ENCODE measurements at places on chromosomes 3 and 15.

GRCh38 chr15:28890711-28891495, 5.1 kb downstream of the APBA2 start:
- DNase-seq, result no peak

GRCh38 chr3:7266551-7266950, 405.6 kb downstream of the GRM7 start:
- peak; percentile 56 for DNase-seq

DNA sequence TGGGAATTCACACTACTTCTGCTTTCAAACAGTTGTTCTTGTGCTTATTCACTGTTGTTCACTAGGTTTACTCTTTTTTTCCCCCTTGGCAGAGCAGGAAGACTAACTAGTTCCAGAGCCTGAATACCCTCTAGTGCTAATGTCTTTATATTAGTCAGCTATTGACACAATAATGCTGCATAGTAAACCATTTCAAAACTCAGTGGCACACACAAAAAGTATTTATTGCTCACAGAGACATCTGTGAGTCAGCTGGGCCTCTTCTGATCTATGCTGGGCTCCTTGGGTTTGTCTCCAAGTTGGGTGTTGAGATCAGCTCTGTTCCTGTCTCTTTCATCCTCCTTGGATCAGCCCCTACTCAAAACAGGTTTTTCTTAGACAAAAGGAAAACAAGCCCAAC, 51.1 kb downstream of the RSRC1 start:
- DNase-seq, result no peak

DNA sequence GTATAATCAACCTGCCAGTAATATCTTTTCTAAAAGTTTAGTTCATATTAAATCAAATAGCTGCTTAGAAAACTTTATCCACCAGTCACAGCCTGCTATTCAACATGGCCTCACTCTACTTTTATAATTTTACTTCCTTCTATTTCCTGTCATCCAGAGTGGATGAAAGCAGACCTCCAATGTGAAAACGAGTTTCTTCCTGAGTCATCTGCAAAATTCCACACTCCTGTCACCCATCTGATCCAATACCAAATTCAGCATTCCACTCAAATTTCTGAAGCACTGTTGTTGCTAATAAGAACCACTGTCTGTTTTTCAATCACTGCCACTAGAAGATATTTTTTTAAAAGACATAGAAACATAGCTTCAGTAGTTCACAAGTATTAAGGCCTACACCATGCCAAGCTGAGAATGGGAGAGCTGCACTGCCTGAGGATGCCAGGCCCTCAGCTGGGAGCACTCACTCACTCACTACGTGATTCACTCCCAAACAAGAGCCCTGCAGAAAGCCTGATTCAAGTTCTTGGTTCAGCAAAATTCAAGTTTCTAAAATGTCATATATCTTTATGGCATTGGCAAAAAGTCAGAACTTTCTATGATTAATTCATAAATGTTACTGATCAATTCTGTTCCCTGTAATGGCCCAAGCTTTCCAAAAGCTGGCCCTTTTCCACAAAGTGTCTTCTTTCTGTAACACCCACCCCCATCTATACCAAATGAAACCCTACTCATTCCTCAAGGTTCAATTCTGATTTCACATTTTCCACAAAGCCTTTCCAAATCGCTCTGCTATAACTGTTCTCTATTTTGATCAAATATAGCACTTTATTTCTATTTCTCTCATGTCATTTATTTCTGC, 82.9 kb downstream of the FSIP1 start:
- DNase-seq, result peak; percentile 39

GRCh38 chr3:184918750-184919149, 106.8 kb downstream of the VPS8 start:
- DNase-seq, result no peak

DNA sequence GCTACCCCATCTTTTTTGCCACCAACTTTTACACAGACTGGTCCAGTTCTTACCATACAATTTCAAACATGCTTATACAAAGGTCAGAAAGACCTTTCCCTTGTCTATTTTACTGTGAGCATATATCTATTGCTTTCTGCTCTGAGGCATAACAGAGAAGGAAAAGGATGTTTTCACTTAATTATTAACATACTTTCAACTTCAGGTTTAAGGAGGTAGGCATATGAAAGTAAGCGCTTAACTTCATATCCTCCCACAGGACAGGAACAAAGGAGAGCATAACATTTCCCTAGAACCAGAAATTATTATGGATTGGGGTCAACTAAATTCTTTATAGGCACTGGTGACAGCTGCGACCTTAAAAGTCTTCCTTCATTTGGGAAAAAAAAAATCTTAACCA, 1.1 kb downstream of the MYEF2 start:
- DNase-seq, result peak; percentile 3

- no peak for DNase-seq
These were observed 1187.1 kb downstream of the ROBO1 start for GRCh38 chr3:78580681-78581080.

DNA sequence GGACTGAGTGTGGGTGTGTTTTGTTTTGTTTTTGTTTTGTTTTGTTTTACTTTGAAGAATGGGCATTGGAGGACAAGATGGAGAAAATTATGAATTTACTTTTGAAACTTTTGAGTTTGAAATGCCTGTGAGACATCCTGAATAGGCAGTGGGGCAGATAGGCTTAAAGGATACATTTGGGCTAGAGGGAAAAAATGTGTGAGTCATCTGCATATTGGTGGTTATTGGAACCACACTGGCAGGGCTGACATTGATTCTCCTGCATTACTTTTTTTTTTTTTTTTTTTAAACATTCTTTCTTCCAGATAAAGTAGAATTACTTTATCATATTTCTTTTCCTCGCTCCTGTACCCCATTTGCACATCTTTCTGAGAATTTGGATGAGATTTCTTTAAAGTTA, 56.1 kb downstream of the CALML4 start:
- DNase-seq, result no peak

DNA sequence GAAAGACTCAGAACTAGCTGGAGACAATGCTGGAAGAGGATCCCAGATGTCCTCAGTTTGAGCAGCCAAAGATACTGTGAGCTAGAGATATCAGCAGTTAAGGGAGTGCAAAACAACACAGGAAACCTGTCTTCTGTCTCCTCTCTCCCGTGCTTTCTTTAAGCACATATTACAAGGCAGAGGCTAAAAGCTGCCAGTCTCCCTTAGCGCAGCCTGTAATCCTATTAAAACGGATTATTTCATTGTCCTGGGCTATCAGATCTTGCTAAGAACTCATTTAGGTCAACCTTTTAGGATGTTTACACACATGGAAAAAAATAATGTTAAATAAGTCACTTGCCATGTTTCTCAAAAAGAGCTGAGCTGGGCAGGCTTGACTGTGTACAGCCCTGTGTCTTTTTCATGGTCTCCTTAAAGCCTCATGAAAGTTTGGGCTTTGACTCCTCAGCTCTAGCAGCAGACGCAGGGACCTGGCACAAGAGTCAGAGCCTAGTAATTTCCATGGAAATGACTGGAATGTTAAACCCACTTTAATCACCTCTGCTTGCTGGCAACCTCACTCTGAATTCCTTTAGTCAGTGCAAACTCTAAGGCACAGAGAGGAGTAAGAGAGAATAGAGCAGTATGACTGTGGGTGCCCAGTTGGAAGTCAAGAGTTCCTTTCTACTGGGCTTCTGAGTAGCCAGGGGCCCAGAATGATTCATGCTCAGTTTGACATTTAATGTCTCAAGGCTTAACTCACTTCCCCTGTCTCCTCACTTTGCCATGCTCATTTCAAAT, 491.9 kb downstream of the NTRK3 start:
- no peak for DNase-seq

DNA sequence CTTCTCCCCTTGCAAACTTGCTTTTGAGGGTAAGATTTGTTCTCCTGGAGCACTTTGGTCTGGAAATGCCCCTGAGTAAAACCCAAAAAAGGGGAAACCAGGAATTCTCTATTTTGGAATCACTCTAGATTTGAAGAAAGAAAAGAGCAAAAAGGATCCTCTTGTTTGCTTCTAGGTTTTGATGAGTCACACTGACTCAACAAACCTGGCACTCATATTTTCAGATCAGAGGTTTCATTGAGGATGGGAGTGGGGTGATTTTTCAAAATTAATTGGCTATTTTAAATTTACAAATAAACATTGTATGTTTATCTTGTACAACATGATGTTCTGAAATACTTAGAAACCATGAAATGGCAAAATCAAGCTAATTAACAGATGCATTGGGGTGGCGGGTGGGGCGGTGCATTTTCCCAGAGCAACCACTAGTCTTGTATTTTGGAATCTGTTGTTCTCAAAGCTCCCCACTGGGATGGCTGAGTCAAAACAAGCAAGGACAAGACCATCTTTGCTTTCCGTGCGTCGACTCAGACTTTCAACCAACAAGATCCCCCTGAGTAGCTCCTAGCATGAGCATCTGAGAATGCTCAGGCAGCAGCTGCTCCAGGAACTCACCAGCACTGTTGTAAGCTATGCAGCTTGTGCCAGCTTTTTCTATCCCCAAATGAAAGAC, 451.4 kb downstream of the WDR72 start:
- no peak for DNase-seq

- DNase-seq, result no peak
These were observed 70.6 kb downstream of the MORC1 start for GRCh38 chr3:109047366-109047765.

- DNase-seq, result no peak
These were observed 419.5 kb upstream of the PROK2 start for GRCh38 chr3:72204452-72204851.

- DNase-seq, result no peak
These were observed 17.3 kb downstream of the ATOSA start for GRCh38 chr15:52661909-52662308.

DNA sequence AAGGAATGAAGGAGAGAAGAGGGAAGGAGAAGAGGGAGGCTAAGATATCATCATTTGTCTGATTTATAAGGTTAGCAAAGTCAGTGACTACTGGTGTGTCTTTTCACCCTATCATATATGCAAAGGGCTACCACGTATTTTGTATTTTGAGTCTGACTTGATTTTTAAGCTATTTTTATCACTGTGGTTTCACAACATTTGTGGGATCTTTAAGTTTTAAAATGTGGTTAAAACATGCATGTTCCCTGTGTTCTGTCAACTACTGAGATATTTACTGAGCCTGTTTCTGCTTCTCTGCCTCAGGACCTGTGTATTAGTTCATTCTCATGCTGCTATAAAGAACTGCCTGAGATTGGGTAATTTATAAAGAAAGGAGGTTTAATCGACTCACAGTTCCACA, 22.5 kb upstream of the SPTSSB start:
- no peak for DNase-seq

DNA sequence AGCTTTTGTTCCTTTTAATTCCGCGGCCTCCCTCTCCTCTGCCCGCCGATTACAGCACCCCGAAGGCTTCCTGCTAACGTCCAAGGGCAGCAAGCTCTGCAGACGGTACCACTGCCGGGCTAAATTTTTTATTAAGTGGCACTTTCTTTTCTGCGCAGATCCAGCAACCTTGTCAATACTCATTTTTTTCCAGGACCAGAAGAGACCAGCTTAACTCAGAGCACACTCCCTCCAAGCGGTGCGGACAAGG, 542 bp upstream of the MEIS2 start:
- DNase-seq, result no peak

DNA sequence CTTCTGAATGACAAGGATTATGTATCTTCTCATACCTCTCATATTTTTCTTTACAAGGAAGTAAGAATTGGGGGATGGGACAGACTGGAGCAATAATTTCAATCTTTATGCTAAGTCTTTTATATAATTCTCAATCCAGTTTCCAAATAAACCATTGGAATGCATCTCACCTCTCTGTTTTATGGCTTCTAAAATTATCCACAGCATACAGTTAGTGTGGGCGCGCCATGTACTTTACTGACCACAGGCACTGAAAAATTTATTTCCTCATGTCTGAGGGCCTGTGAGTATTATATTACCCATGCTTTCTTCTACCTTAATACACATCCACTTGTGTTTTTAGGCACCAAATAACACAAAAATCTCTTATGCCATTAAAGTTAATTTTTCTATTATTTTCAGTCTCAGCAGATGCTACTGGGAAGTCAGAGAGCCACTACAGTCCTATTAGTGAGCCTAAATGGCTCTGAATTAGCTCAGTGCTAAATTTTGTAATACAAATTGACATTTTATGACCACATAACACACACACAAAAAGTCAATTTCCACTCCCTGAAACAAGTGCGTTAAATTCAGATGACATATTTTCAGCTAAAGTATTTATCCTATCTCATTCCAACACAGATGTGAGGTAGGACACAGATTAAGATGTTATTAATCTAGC, 39.3 kb downstream of the SLITRK3 start:
- DNase-seq, result no peak

- DNase-seq, result no peak
These were observed 14.3 kb downstream of the CD47 start for GRCh38 chr3:108076564-108076963.

DNA sequence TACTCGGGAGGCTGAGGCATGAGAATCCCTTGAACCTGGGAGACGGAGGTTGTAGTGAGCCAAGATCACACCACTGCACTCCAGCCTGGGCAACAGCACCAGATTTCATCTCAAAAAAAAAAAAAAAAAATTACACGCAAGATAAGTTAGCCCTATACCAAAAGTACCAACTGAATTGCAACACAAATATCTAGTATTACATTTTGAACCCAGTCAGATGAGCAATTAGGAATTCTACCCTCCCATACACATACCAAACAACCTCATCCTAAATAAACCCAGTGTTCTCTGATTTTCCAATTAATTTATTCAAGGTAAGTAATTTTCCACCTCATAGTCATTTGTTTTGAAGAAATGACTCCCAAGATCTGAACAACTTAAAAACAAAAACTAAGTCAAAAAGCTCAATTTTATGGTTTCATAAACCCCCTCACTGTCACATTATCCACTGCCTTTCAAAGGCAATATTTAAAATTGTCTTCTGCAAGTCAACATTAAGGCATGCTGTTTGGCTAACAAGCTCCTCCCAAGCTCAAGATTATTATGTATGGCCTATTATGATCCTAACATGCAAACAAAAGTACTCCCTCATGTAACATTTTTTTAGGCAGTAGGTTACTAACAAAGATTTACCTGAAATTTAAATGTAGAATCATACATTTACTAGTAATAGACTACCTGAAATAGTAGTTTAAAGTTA, 4.5 kb downstream of the RAF1 start:
- DNase-seq, result no peak

- no peak for DNase-seq
These were observed 22.6 kb downstream of the ALPK3 start for GRCh38 chr15:84839714-84840113.

- DNase-seq, result no peak
These were observed 532.5 kb upstream of the KCNMB2 start for GRCh38 chr3:178003756-178004155.

- DNase-seq, result no peak
These were observed 87.4 kb upstream of the GSK3B start for GRCh38 chr3:120181632-120182031.
